ENCODE measurements at places on chromosomes 5 and 9.

DNA sequence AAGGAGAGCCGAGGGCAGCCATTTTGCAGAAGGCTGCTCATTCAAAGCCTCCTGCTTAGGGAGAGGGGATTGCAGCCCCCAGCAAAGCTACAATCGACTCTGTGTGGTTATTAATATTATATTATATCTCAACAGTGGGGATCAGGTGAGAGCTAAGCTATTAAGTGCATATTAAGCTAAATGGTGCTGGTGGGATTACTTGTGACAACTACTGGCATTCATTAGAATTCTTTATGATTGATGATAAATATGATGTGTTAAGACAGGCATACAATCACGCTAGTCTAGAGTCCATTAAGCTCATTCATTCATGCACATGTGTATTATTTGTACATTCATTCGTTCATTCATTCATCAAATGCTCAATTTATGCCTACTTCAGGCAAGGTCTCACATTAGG, 23.0 kb downstream of the COL15A1 start:
- no peak for DNase-seq

GRCh38 chr5:113813466-113813865, 300.0 kb downstream of the YTHDC2 start:
- no peak for DNase-seq

DNA sequence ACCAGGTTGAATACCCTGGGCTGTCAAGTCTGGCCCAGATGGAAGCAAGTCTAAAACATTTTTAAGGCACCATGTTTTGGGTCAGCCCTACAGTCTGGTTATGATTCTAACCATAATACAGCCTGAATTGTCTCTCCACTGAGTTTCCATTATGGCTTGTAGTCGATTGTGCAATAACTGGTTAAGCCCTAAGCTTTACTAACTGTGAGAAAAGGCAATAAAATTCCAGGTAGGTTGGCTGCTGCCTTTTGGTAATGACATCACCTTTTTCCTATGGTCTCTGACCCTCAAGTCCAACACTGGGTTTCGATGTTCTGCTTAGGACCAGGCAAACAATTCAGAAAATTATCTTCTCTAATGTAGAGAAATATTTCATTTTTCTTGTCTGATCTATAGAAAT, 243.3 kb downstream of the ACTL7B start:
- no peak for DNase-seq

DNA sequence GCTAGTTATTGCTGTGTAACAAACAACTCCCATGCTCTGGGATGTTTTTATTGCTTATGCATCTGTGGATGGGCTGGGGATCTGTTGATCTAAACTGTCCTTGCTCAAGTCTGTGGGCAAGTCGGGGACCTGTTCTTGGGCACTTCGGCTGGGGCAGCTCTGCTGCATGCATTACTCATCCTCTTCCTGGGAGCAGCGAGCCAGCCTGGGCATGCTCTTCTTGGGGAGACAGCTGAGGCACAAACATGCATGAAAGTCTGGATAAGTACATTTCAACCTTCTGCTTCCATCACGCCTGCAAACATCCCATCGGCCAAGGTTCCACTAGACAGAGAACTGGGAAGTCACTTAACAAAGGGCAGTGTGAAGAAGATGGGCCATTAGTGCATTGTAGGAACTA, 66.3 kb downstream of the ANKRD33B start:
- no peak for DNase-seq

- no peak for DNase-seq
These were observed 156.1 kb upstream of the SEMA6A start for GRCh38 chr5:116730706-116731105.

DNA sequence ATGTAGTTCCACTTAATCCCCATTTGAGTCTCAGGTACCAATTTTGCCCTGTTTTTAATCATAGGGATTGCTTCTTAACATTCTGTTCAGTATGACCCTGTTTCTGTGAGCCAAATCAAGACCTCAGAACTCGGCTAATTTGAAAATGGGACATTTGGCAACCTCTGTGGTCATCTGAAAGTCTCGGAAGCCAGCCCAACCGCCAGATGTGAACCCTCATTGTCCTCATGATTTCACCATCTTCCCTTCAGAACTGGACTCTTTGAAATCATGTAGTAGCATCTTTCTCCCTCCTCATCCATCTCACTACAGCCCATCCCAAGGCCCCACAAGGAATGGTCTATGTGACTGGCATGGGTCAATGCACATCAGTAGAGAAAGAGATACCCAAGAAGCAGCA, 88.9 kb downstream of the S1PR3 start:
- no peak for DNase-seq

DNA sequence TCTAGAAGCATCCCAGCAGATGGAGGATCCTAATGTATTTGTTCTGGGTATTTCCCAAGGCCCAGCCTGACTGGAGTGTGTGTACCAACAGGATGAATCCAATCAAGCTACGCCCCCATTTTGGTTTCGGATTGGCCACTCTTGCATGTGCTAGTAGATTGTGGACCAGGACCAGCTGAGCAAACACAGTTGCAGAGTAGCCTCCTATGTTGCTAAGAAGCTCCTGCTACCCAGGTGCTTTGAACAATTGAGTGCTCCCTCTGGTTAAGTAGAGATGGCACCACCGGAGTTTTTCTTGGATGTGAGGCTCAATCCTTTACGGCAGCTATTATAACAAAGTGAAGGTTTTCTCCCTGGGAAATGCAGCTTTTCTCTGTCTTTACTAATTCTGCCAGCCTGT, 204.5 kb downstream of the NTRK2 start:
- no peak for DNase-seq

- DNase-seq, result no peak
These were observed 45.1 kb upstream of the IL13 start for GRCh38 chr5:132612846-132613245.

DNA sequence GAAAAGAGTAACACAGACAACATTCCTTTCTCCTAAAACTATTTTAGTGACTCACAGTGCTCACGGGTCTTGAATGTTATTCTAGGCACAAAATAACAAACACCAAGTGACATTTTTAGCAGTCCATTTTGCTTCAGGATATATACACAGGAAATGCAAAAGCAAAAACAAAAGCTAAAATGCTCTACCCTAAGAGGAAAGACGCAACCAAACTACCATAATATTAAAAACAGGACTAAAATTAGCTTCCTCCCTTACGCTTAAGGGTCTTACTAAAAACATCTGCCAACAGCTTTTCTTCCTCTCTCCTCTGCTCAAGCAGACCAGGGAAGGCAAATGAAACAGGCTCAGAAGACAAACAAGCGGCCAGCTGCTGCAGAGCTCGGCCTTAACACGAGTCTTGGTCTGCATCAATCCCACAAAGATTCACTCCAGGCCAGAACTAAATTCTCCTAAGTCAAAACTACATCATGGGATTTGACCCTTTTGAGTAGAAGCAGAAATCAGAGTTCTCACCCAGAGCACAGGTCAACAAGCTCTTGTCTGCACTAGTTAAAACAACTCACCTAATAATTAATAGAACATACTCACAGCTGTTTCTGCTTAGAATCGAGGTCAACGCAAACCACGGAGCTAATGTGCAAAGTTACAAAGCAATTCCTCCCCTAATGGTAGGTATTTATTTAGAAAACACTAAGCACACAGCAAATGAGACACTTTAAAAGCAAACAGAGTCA, 62.3 kb downstream of the RAPGEF1 start:
- no peak for DNase-seq
